ENCODE measurements at places on chromosomes 16 and 17.
A peak's percentile ranks its signal among the peaks of the same experiment; 100 is the strongest.

DNA sequence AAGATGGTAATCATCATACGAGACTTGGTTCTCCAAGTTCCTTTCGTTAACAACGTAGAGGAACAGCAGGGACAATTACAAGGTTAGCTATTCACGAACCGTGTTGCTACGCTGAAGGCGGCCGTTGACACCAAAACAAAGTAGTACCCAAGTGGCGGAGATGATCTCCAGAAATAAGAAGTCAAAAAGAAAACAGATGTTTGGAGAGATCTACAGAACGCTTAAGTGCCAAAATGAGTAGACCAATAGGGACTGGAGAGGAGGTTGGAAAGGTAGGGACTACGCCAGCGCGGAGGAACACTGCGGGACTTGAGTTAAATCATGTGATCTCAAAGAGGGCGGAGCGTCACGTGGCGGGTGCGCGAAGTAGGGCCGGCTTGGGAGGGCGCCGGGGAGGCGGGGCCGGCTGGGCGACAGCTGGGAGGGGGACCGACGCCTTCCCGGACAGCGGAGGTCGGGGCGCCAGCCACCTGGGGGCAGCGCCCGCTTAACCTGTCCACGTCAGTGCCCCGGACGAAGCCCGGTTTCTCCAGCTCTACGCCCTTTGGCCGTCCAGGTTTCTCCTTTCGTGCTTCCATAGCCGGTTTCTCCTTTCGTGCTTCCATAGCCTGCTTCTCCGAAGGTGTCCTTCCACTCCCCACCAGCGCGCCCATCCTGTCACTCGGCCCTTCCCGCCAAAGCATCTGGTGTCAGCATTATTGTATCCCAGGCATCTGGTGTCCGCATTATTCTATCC is 636 bp upstream of the GABARAP start:
- DNase-seq, result peak; percentile 91

DNA sequence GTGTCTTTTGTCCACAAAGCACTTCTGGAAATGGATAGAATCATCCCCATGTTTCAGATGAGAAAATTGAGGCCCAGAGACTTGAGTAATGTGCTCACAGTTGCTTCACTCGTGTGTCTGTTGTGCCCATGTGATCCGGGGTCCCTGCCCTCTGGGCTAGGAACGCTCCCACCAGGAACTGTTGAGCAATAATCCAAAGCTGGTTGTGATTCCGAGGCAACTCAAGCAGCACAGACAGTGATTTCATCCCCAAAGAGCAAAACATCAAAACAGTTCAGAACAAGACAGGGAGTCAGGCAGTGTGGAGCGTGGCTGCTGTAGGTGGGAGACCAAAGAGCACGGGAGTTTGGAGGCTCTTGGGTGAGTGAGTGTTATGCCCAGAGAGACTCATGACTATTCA is 205.0 kb upstream of the ASIC2 start:
- DNase-seq, result no peak

DNA sequence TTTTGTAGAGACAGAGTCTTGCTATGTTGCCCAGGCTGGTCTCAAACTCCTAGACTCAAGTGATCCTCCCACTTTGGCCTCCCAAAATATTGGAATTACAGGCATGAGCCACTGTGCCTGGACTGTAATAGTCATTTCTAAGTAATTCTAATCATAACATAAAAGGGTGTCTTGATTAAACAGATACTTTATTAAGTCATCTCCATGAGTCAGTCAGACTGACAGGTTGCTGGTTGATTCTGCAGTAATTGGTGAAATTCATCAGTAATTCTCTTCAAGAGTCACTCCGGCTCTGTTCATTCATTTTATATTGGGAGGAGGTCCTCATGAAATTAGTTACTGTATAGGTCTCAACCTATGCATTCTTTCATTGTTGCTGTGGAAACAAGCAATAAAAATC is 85.6 kb downstream of the SPECC1 start:
- DNase-seq, result no peak

DNA sequence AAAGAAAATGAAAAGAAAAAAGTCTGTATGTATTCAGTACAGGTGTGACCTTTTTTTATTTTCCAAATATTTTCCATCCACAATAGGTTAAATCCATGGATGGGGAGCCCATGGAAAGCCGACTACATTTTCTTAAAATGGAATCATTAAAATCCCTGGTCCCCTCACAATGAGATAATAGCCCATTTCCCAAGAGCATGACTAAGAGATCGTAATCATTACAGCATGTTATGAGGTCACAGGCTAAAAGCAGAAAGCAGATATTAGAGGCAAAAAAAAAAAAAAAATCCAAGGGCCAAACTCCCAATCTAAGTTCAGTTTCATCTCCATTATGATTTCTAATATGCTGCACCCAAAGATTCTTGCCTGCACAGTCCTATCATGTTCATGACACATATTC is 44.7 kb downstream of the CYTH1 start:
- no peak for DNase-seq

DNA sequence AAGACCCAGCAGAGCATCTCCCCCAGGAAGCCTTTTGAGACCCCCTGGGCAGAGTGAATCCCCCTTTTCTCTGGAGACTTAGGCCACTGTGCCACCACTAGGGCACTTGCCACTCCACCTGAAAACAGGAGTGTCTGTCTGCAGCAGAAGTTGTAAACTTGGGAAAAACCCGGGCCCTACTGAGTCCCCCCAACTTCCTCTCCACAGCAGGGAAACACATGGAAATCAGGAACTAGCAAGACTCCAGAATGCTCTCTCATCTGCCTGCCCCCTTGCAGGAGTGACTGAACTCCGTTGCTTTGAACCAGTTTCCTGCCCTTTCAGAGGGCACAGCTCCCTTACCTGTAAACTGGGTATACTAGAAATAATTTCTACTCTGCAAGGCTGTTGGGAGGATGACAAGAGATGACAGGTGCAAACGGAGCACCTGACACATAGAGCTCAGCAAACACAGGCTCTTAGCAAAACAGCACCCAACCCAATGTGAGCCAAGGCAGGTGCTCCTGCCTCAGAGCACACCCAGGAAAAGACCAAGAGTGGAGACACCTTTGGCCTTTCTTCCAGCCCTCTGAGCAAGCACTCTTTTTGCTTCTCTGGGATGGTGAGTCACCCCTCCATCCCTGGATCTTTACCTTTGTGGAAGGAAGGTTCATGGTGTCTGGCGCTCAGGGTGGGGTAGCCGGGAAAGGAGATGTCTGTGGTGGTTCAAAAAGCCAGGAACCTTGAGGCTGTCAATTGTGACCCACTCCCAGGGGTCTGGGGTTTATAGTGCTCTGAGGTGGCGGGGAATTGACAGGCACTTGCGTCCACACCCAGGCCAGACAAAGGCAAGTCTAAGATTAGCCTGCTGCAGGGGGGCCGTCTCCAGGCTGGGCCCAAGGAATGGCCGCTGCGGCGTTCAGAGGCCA is at the start of gene HCRT:
Gene HCRT, minus strand, starts transcription at position 740 of the 908 bp plus-strand sequence. Its CDS starts 87 bp downstream, at position 653.
- no peak for DNase-seq

GRCh38 chr17:79291391-79291790 is 216.8 kb downstream of the ENGASE start:
- no peak for DNase-seq

- no peak for DNase-seq
These were observed 44.1 kb upstream of the ACSF3 start for GRCh38 chr16:89049484-89050118.

GRCh38 chr17:34581446-34582184 is 2.2 kb downstream of the TMEM132E start:
- DNase-seq, result no peak

DNA sequence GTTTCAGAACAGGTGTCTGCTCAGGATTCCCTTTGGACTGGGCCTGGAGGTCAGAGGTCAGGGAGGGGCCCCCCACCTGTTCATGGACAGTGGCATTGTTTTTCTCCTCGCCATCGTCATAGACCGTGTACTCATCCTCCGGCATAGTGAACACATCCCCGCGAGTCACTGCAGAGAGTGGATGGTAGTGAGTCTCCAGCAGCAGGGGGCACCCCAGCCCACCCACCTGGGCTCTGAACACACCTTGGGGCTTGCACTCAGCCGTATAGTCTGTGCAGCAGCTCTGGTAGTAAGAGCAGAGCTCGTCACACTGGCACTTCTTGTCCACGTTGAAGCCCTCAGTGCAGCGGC is 448 bp downstream of the VTN start:
- no peak for DNase-seq

GRCh38 chr17:68832109-68832802 is 122.9 kb downstream of the ABCA8 start:
- DNase-seq, result no peak

GRCh38 chr16:24851700-24852099 is 5.9 kb downstream of the SLC5A11 start:
- no peak for DNase-seq

All from effector CD4-positive, alpha-beta T cell (primary cell).